Pons (tissue), 1 donor: ENCODE measurements at places on chromosomes 2 and 18.

DNA sequence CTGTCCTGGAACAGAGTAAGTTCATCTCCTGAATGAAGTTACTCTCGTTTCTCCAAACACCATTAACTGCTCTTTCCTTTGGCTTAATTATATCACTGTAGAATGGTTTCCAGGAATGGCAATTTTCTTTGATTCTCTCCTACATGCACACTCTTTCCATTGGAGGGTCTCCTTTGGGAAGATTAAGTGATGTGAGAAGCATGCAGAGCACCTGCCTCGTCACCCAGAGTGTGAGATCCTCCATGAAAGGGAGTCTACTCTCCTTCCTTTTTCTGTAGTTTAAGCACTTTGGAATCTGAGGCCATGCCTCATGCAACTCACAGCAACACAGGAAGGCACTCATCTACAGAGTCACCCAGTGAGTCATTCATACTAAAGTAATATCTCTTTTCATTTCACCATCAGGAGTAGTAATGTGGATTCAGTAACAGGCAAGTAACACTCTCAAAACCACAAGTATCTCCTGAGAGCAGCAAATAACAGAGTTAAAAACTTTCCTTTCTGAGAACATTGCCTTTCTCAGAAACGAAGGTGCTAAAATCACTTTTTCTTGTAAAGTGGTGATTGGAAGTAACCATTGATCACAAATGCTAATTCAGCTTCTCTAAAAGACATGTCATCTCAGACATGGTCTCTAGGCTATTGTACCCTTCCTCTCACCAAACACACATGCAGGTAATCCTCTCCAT is 52.8 kb upstream of the IL1RL1 start:
- no peak for DNase-seq

GRCh38 chr2:231181860-231182512 is 16.4 kb upstream of the ARMC9 start:
- DNase-seq: peak; percentile 66

GRCh38 chr2:226556050-226556449 is 243.6 kb downstream of the IRS1 start:
- no peak for DNase-seq

GRCh38 chr2:90645-91312 is 44.5 kb upstream of the FAM110C start:
- DNase-seq: no peak

- no peak for DNase-seq
Observed at GRCh38 chr2:11022591-11023273, 111.0 kb downstream of the KCNF1 start.

GRCh38 chr18:66226782-66227181 is 377.1 kb downstream of the CDH19 start:
- DNase-seq: no peak

DNA sequence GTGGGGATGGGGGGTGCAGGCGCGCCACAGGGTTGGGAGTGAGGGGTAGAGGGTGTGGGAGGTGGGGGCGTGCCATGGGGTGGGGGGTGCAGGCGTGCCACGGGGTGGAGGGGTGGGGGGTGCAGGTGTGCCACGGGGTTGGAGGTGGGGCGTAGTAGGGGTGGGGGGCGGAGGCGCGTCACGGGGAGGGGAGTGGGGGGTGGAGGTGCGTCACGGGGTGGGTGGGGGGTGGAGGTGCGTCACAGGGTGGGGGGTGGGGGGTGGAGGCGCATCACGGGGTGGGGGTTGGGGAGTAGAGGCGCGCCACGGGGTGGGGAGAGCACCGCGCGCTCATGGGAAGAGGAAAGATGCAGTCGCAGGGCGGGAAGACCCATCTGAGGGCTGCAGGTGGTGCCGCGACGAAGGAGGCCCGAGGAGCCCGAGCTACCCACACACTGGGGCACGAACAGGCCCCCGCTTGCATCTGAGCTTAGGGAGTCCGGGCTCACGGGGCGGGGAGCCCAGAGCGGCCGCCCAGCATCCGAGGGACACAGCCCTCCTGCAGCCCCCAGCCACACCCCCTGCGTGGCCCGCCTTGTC is 37.5 kb downstream of the SNED1 start:
- DNase-seq: no peak

DNA sequence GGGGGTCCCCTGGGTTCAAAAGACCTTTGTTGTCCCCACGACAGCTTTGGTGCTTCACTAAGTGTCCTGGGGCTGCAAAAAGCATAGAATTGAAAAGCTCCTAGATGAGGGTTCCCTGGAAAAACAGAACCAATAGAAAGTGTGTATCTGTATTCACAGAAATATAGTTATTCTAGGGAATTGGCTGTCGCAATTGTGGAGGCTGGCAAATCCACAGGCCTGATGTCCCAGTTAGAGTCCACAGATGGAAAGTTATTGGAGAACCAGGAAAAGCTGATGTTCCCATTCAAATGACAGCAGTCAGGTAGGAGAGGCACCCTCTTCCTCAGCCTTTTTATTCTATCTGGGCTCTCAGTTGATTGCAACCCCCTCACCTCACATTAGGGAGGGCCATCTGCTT is 65.5 kb downstream of the LONRF2 start:
- DNase-seq: no peak

DNA sequence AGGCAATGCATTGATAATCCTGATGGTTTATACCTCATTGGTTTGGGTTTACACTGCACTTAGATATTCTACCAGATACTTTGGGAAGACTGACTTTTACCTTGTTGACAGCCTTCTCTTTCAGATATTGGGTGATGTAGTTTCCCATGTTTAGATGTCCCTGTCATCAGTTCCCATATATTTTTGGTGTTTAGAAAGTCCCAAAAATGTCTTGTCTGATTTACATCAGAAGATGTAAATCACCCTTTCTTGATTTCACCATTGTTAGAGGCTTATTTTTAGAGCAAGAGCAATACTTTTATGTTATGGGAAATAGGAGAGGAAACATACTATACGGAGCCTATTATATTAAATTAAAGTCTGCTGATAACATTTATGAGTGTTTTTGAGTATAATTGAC is 14.4 kb upstream of the CCDC102B start:
- no peak for DNase-seq

DNA sequence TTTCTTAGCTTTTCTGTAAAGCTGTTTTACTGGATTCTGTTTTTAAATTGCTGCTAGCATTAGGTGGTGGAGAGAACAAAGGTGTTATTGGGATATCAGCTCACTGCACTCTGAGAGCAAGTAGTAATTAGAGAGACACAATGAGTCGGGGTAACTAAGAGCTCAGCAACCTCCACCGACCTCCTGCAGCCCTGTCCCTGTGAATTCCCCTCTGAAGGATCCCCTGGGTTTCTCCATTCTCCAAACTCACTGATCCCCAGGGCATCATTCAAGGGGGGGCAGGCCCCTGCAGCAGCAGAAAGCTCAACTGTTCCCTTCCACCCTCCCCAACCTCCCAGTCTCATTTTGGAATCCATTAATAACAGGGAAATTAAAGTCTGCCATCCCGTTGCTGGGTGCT is 73.0 kb downstream of the MTCL1 start:
- no peak for DNase-seq

- no peak for DNase-seq
Observed at GRCh38 chr2:31107591-31108300, 30.5 kb downstream of the GALNT14 start.
